ENCODE measurements at places on chromosomes 7 and 10. TPM values are rescaled to one million over a fixed set of nuclear protein-coding genes. Genes with fewer than 3 reads are reported as not detected.
A peak's percentile ranks its signal among the peaks of the same experiment; 100 is the strongest.

MMRN2 gene
- 53.6 TPM for total RNA-seq

- peak; percentile 78 for DNase-seq
Observed at GRCh38 chr10:103451091-103451813, 918 bp downstream of the CALHM2 start.

ZPBP gene
- not detected for total RNA-seq

DNA sequence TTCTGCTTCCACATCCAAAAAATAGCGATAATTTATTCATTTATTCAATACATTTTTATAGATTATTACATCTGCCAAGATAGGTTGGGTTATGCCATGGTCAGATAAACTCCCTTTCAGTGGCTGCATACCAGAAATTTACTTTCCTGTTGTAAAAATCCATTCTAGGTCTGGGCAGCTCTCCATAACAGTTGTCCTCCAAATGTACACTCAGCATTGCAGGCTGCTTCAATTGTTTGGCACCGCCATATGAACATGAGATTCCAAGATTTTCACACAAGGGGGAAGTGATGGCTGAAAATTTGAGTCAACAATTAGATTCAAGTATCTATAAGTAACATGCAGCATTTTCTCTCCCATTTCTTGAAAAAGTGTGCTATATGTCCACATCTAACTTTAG is 568.7 kb downstream of the ETV1 start:
- no peak for DNase-seq

DNA sequence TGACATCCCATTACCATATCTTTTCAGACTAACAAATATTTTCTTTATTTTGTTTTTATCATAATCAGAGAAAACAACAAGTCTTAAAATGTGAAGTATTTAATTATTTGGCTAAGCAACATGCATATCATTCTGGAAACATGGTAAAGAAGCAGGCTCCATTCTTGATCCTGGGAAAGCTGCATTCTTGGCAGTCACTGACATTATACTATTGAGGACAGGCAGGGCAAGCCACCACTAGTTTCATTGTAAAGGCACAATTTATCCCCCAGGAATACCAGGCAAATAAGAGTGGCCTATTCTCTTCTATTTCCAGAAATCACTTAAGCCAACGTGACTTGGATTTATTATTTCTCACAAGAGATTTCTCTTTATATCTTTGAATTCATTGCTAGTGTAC is 153.8 kb upstream of the AKR1E2 start:
- no peak for DNase-seq

DNA sequence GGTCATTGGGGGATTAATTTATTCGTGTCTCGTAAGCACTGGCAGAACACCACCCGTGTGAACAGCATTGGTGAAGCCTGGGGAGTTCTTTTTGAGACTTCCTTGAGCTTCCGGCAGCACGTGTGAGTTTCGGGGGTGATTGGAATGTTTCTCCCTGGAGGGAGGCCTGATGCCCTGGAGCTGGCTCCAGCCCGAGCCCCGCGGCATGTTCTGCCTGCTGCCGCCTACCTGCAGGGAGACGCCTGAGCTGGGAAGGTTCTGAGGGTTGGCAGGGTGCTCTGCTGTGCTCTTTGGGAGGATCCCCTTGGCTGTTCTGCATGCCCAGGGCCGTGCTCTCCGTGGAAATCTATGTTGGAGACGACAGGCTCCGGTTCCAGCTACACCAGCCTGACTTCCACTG is 159.3 kb downstream of the MGMT start:
- no peak for DNase-seq

- DNase-seq = no peak
Observed at GRCh38 chr7:39894904-39895303, 55.2 kb upstream of the CDK13 start.

DNA sequence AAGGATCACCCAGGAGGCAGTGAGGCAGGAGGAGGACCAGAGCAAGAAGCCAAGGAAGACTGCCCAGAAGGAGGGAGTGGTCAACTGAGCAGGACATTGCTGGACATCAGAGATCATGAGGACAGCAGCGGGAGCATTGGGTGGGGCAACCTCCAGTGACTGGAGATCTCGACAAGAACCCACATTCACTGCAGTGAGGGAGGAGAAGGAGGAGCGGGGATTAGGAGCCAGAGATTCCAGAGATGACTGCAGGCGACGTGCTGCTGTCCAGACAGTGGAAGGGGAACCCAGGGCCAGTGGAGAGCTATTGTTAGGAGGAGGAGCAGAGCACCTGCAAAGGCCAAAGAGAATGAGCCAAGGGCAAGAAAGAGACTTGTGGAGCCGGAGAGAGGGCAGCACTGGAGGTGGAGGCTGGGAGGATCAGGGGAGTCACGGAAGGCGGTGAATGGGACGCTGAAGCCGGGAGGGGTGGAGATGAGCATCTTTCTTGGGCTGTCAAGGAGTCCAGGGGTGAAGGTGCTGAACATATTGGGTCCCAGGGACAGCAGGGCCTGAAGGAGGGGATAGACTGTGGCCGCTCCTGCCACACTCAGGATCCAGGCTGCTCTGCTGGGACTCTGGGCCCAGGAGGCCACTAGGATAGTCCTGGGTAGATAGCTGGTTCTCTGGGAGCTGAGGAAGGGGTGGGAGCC is 140.1 kb upstream of the UNC5B start:
- no peak for DNase-seq

DNA sequence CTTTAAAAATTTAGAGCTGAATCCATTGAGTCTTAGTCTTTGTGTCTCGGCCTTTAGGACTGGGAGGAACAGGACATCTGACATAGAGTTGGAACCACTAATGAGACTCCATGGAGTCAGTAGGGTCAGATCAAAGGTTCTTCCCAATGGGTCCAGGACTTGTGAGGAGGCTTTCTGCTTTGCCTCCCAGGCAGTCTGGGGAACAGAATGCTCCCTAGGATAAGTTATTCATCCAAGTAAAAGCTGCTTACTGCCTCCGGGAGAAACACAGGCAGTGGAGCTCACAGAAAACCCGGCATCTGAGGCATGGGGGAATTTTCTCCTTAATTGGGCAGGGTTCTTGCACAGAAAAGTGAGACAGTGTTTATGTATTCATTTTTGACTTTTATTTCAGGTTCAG is 216.4 kb downstream of the SEC23IP start:
- DNase-seq = no peak

All from uterus (tissue), 4 donors.